ENCODE measurements at places on chromosomes 1 and 21.
A peak's percentile ranks its signal among the peaks of the same experiment; 100 is the strongest.

- no peak for DNase-seq
Observed at GRCh38 chr1:169367096-169367685, 406 bp downstream of the NME7 start.

DNA sequence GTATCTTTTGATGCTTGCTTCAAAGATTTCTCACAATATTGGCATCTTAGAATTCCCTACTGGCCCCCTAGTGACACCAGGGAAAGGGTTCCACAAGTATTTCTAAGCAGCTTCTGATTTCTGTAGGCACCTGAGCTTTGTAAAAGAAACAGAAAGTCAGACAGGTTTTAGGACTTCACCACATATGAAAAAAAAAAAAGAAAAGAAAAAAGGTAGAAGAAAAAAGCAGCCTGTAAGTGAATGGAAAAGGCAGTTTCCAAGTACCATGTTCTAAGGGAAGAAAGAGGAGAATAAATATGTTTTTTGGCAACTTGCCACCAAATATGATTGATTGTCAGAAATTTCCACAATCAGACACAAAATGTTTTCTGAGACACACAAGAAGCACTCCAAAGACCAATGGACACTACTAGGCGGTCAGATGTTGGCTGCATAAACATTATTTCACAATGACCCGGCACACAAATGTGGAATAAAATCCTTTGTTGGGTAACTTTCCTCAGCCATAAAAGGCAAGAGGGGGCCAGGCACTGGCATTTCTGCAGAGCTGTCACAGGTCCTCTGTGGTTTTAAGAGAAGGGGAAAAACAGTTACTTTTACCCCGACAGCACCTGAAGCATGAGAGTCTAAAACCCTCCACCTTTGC, 12.7 kb upstream of the CPLANE2 start:
- DNase-seq: peak; percentile 61

GRCh38 chr1:23132033-23132432, 36.6 kb downstream of the LUZP1 start:
- DNase-seq: no peak

GRCh38 chr1:115946116-115946515, 30.2 kb upstream of the SLC22A15 start:
- no peak for DNase-seq

DNA sequence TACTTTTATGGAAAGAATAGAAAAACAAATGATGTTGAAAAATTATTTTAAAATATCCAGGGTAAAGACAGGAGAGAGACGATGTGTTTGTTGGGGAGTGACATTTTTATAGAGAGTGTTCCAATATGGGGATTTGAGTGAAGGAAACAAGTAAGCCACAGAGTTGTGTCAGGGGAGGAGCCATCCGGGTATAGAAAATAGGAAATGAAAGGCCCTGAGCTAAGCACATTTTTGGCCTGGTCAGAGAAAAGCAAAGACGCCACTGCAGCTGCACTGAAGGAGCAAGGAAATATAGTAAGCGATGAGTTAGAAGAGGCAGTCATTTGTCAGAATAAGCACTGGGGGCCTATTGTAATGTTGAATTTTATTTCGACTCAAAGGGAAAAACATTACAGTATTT, 107.3 kb upstream of the ADGRL4 start:
- DNase-seq: no peak

DNA sequence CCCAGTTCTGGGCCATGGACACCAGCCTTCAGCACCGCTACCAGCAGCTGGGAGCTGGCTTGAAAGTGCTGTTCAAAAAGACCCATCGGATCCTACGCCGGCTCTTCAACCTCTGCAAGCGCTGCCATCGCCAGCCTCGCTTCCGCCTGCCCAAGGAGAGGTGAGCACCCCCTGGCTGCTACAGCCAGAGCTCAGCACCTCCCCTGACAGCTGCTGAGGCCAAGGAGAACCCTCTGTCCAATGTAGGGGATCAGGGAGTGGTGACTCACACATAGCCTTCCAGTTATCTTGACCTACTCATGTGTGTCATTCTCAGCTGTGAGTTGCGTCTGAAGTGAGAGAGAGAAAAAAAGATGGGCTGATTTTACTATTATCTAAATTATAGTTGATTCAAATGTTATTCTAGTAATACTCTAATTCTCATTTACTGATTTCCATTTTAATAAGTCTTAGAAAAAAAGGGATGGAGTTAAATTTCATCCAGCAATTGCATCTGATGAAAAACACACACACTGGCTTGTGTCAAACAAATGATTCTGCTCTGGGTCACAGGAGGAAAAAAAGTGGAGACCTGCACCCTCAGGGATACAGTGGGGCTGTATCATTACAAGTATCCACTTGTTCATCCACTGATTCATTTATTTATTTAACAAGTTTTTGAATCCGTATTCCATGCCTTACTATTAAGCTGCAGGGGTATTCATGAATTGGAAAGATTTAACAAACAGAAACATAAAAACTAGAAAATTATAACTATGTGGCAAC, 108.0 kb downstream of the BRINP2 start:
- DNase-seq: no peak

GRCh38 chr1:213162338-213162737, 111.3 kb downstream of the RPS6KC1 start:
- no peak for DNase-seq

DNA sequence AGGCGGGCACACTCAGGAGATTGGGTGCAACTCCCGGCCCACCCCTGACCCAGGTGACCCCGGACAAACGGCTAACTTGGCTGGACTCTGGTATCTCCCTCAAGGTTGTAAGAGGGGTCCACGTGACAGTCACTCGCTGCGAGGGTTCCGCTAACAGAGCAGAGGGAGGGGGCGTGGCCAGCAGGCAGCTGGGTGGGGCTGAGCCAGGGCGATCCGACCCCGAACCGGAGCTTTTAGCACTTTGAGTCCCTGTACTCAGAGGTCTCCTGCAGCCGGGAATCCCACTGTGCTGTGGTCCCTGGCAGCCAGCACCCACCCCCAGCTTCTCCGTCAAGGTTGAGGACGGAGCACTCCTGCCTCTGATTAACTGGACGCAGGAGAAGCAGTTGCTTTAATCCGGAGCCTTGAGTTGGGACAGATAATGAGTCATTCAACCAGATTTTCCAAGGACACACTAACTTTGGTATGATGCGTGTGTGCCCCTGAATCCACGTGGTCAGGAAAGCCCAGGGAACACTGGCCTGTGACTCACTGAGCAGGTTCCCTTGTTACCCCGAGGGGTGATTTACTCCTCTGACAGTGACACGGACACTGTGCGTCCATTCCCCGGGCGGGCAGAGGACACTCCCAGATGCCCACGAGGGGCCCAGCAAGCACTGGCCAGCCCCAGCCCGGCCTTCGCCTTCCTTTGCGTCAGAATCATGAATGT, 16.8 kb downstream of the TRPM2 start:
- no peak for DNase-seq

DNA sequence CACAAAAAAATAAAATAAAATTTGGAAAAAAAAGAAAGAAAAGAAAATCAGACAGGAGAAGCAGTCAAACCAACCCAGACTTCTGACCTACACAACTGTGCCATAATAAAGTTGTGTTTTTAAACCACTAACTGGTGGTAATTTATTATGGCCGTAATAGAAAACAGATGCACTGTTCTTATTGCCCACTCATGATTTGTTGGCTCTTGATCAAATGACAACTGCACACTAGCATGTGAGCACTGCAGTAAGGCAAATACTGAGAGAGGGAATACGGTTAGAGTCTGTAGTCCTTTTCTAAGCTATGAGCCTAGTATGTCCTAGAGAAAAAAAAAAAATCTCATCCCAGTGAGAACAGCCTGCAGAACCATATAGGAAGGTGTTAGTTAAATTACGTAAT, 61.2 kb upstream of the TNR start:
- no peak for DNase-seq

GRCh38 chr1:94281361-94282142, 44.2 kb upstream of the ARHGAP29 start:
- no peak for DNase-seq

DNA sequence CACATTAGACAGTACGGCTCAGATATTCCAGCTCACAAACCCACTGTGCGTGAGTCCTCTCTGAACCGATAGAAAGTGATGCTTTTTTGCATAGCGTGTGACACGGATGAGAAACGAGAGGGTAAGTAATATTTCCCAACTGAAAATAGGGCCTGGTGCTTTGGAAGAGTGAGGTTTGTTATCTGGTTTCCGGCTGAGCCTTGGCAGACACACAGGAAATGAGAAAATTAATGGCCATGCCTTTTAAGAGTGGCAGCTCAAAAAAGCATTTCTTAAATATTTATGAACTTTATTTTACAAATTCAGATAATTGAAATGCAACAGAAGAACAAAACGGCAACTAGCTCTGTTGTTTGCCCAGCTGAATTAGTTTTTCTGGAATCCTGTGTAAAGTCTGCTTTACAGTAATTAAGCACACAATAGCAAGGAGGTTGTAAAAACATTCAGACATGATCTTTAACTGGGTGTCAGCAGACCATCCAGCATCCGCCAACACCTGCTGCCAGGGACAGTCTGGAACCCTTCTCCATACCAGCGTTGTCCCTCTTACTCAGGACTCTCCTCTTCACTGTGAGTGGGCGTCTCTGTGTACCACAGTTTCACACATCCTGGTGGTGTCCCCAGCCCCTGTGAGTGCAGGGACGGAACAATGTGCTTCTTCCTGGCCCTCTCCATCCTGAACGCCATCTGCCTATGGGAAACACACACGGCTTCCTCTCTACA, 155.4 kb downstream of the PGBD5 start:
- peak; percentile 66 for DNase-seq

GRCh38 chr1:201597551-201598230, 58.8 kb downstream of the NAV1 start:
- no peak for DNase-seq

GRCh38 chr1:42910985-42911384, 47.7 kb downstream of the SLC2A1 start:
- no peak for DNase-seq

DNA sequence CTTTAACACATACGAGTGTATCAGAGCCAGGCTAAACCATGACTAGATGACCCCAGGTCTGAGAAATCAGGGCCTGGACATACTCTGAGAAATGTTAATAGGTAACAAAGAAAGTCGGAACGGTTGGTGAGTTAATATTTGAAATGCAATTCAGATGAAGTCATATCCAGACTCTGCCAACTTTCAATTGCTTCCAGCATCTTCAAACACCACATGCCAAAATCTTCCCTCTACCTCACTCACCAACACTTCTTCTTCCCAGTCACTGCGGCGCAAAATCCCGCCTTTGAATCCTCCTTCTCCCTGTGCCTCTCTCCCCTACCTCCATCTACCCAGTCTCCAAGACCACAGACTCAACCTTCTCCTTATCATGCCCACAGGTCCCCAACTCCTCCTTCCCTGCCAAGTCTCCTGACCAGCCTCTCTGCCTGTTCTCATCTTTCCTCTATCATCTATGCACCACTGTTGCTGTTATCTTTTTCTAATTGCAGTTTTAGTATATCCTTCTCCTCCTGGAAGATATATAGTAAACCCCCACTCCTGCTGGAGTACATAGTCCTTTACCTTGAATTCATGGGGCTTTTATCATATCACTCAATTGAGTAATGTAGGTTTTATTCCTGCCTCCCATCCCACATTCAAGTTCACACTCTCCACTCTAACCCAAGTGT, 41.3 kb downstream of the ZBTB18 start:
- no peak for DNase-seq

DNA sequence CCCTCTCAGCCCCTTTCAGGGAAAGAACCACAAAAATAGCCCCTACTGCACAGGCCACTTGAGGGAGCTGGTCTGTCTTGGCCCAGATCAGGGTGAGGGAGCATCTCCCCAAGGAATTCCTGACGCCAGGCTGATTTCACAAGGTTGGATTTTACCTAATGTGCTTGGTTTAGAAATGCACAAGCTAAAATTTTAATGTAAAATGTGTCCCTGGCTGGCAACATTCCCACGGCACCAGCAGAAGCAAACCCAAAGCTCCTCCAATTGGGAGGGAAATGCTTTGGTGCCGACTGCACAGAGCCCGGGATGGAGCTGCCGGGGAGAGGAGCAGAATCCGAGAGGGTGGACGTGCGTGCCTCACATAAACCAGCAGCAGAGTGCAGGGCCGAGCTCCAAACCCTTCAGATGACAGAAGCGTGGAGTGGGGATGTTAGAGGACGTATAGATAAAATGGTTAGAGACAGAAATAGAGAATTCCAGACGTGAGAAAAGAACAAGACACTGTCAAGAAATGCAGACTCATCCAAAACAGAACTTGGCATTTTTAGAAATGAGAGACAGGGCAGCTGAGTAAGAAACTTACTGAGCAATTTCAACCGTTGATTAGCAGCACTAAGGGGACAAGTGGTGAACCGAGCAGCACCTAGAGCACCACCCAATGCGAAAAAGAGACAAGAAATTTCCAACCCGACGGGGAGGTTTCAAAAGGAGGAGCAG, 41.6 kb upstream of the TMEM52 start:
- no peak for DNase-seq
